Spleen (tissue), 13 donors: ENCODE measurements at places on chromosomes 1 and 21.
A peak's percentile ranks its signal among the peaks of the same experiment; 100 is the strongest.

DNA sequence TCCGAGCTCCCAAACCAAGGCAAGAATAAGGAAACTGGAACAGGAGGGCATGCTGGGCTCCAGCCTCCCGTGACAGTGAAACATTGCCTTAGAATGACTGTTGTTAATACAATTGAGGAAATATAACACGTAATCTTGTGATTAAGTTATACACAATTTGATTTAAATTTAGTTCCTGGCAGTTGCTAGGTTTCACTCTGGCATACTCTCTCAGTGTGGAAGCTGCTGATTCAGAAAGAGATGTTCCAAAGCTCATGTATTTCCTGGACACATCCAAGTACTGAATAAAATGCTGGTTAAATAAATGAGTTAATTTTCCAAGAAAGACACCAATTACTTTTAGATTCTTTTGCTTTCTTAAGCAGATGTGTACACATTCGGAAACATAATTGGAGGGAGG, 176.1 kb downstream of the GRIK1 start:
- no peak for DNase-seq

DNA sequence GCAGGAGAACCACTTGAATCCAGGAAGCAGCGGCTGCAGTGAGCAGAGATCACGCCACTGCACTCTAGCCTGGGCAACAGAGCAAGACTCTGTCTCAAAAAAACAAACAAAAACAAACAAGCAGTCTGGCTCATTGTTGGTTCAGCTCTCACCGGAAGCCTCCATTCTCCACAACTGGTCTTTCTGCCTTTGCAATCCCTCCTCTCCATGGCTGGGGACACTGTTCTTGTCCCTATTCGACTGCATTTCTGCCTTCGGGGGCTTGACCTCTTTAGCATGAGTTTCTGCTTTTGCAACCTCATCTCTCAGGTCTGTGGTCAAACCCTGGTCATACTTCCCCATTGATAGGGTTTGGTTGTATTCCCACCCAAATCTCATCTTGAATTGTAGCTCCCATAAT, 216.3 kb upstream of the NR5A2 start:
- no peak for DNase-seq

- DNase-seq: no peak
Measured at GRCh38 chr1:83509301-83509781, 489.6 kb downstream of the TTLL7 start.

- DNase-seq: no peak
Measured at GRCh38 chr1:97119260-97120158, 397.9 kb downstream of the PTBP2 start.

GRCh38 chr21:29610779-29611360, 312.1 kb downstream of the BACH1 start:
- no peak for DNase-seq

- DNase-seq: no peak
Measured at GRCh38 chr1:46173361-46173856, 1.5 kb upstream of the TSPAN1 start.

DNA sequence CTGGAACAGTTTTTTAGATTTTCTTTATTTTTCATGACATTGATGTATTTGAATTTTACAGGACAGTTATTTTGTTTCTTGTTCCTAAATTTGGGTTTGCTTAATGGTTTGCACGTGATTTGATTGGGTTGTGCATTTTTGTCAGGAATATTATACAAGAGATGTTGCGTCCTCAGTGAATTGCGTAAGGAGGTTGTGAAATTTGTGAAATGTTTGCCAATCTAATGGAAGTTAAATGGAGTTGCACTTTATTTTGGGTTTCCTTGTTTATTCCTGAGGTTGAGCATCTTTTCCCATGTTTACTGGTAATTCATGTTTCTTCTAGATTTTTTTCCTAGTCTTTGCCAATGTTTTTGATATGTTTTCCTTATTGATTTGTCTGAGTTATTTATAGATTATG, 19.9 kb downstream of the ZNF648 start:
- DNase-seq: no peak

GRCh38 chr1:207649210-207649753, 4.3 kb downstream of the CR1L start:
- no peak for DNase-seq

DNA sequence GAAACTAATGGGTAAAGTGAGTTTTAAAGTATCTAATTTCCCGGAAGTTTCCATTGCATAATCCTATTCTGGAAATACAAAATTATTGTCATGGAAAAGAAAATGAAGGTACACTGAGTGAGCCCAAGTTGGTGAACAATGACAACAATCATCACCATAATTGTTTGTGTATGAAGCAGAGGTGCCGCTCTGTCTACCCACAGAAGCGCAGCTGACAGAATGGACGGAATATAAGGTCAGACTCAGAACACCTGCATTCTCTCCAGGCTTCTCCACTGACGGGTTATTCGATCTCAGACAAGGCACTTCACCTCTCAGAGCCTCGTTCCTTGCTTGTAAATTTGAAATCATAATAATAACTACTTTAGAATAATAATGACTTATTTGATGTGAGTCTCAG, 99.1 kb upstream of the NGF start:
- DNase-seq: no peak

GRCh38 chr1:53431244-53431643, 28.0 kb upstream of the DMRTB1 start:
- DNase-seq: no peak

DNA sequence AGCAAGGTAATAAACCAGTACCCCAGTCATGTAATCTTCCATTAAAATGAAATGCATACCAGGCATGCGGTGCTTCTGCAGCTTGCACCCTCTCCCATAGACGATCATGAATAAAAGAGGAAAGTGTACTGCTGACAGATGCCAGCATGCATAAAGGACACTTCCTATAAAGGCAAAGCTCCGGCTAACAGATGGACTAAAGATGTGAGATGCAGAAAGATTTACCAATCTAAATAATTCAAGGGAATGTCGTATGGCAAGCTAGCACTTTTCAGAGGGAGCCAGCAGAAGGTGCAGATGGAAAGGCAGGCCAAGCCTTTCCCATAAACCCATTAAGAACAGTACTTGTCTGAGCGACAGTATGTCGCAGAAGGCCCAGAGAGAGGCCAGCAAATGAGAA, 542.0 kb downstream of the NUF2 start:
- no peak for DNase-seq

DNA sequence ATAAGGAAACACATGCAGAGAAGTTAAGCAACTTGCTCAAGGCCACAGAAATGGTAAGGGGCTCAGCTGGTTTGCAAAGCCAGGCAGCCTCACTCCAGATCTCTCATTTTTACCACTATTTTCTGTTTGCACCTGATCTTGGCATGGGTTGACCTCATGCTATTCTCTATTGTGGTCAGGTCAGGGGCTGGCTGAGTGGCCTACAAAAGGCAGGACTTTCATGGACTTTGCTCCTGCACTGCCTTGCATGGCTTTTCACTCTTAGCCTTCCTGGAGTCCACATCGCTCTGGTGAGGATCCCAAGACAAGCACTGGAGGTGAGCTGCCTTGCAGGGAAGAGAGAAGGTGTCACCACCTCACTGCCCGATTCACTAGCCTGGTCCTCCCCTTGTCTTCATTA, 56.8 kb upstream of the CSF3R start:
- DNase-seq: no peak

- DNase-seq: no peak
Measured at GRCh38 chr1:205575294-205575885, 56.4 kb downstream of the ELK4 start.

DNA sequence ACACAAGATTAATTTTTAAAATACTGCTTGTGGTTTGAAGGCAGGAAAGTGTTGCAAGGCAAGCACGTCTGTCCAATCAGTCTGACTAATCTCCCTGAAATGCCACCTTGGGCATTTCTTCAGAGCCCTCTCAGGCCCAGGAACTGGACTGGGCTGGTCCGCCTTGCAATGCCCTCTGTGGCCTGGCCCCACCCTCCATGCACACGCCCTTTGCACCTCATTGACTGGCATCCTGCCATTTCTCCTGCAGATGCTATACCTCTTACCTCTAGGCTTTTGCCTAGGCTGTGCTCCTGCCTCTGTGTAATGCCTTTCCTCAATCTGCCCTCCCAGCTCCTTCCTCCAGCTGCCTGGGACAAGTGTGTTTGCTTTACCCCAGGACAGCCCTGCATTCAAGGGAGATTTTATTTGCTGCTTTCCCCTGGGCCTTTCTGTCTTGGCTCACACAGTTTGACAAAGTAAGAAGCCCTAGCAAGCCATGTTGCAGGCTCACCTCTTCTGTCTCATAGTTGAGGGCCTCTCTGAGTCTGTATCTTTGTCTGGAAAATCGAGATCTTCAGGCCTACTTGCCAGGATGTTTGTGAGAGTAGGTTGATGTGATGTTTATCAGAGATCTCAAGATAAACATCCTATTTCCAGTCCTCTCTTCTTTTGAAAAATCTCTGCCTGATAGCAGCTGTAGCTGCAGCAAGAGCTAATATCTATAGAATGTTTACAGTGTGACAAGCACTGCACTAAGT, 149.2 kb upstream of the JUN start:
- no peak for DNase-seq

- DNase-seq: no peak
Measured at GRCh38 chr21:44700101-44701022, 3.4 kb downstream of the KRTAP10-12 start.

GRCh38 chr1:29270929-29271521, 34.7 kb downstream of the PTPRU start:
- no peak for DNase-seq

GRCh38 chr1:94020764-94021579, 100.0 kb downstream of the ABCA4 start:
- no peak for DNase-seq

DNA sequence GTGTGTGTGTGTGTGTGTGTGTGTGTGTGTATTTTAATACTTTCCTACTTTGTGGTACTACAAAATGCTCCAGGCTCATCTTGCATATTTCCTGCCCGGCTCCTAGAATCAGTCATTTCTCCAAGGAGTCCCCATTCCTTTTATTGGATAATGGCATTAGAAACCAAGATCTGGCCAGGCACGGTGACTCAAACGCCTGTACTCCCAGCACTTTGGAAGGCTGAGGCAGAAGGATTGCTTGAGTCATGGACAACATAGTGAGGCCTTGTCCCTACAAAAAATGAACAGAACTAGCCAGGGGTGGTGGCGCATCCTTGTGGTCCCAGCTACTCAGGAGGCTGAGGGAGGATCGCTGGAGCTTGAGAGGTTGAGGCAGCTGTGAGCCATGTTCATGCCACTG, 20.3 kb downstream of the EPB41 start:
- no peak for DNase-seq

GRCh38 chr21:29939924-29940275, at the start of gene GRIK1:
Gene GRIK1 (minus strand): TSS chr21:29939996.
- DNase-seq: no peak

DNA sequence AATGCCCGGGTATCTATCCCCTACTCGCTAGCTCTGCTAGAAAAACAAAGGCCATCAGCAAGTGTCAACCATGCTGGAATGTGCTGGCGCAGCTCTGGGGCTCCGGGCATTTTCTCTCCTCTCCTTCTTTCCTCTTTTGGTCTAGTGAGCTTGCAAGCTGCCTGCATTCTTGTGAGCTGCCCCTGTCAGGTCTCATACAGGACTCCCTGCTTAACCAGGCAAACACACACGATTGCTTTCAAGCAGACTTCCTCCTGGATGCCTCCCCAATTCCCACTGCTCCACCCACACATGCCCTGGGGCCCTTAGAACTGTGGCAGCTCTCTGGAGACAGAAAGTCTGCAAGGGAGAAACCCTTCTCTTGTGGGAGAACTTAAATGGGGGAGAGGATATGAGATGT, 35.7 kb upstream of the SUCO start:
- no peak for DNase-seq

DNA sequence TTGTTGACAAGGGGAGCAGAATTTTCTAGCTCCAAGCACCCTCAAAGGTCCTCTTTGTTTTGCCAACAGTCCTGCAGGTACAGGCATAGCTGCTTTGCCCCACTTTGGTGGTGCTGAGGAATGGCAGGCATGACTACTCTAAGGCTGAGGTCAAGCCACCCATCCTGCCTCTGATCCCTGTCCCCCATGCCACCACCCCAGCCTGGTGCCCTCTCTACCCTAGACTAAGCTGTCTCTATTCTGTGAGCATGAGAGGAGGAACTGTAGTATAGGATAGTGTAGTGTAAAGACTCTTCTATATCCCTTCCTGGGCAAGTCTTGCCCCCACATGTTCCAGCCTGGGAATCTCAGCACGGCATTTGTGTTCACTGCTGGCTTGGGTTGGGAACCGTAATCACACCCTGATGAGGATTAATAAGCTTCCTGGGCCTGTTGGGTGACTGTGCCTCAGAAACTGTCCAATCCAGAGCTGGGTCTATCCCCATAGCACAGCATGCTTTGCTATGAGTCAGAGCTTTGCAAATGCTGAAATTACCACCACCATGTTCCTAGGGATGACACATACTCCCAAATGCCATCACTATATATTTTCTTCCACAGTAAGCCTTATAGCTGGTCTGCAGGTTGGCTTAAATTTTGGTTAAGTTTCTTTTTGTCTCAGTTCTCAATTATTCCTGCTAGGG, 105.7 kb upstream of the PPP2R5A start:
- no peak for DNase-seq

DNA sequence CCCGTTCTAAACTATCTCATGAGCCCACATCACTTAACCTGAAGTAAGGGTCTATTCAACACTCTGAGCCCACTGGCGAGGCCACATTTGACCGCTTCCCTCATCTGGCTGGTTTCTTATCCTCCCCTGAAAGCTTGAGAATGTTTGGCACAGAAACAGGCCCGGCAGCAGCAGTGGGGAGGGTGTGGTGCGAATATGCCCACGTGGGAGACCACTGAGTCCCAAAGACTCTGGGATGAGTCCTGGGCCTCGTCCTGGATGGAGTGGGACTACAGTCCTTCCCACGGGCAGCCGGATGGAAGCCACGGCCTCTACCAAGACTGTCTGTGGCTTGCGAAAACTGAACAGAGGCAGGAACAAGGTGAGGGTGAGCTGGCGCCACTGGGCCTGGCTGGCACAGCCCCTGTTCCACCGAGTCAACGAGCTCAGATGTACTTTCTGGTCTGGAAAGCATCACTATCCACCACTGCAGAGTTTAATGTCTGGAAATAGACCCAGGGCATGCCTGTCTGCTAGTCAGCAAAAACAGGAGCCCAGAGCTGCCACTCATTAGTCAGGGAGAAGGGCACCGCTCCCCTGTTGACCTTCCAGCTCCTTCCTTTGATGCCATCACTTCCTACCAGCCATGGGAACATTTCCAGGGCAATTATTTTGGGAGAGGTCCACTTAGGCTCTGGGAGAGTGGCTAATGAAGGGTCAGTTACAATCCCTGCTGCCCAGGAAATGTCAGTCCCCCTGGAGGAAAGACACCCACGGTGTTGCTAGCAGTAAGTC, 386.6 kb downstream of the MATN1 start:
- no peak for DNase-seq

GRCh38 chr21:26405735-26406361, 167.2 kb downstream of the CYYR1 start:
- DNase-seq: no peak

- no peak for DNase-seq
Measured at GRCh38 chr1:12496154-12496961, 121.7 kb downstream of the DHRS3 start.

- no peak for DNase-seq
Measured at GRCh38 chr21:35852820-35853219, 207.5 kb downstream of the SETD4 start.

- DNase-seq: peak; percentile 30
Measured at GRCh38 chr1:41539418-41539805, 54.9 kb upstream of the EDN2 start.

GRCh38 chr1:241460098-241460873, 59.3 kb downstream of the FH start:
- DNase-seq: no peak
